NCI-H1092 (cell line): ENCODE measurements at places on chromosomes 1 and 21.

GRCh38 chr1:53734650-53735211 is 4.2 kb downstream of the GLIS1 start:
- DNase-seq = no peak

GRCh38 chr1:189530162-189530561 is 947.5 kb downstream of the BRINP3 start:
- DNase-seq = no peak

- no peak for DNase-seq
These were observed 20.0 kb upstream of the DISP1 start for GRCh38 chr1:222794656-222795474.

GRCh38 chr1:93178418-93178817 is 1.8 kb downstream of the TMED5 start:
- no peak for DNase-seq
